ENCODE measurements at places on chromosomes 5 and 9.
A peak's percentile ranks its signal among the peaks of the same experiment; 100 is the strongest.

DNA sequence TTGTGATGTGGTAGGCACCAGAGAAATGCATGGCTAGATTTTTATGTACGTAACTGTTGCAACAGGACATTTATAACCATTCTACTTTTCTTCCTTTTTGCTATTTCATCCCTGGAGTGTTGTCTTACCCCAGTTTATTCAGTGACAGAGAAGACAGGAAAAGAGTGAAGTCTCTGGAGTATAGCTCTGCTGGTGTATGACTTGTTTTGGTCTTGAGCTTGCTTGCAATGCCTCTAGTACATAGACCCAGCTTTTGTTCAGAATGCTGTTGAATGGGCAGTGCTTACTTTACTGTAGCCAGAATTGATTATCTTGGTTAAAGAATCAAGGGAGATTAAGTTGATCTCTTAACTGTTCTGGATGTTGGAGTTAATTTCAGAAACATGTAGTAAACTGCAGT is 94.3 kb downstream of the PBX3 start:
- no peak for DNase-seq

- DNase-seq: no peak
These were observed 36.5 kb upstream of the HSPA9 start for GRCh38 chr5:138611678-138612218.

DNA sequence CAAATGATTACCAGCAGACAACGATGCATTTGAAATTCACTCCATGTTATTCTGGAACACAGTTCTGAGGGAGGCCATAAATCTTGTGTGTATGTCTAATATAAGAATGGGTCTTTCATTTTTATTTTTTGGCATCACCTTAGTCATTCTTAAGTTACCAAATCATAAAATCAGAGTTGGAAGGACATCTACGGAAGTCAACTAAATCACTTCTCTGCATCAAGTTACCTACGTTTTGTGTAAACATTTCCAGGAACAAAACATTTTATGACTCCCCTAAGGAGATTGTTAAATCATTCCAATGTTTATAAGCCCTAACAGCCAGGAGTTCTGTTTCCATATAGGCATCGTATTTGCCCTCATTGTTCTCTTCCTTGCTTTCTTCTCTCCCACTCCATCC is 378.2 kb downstream of the FAM170A start:
- no peak for DNase-seq

DNA sequence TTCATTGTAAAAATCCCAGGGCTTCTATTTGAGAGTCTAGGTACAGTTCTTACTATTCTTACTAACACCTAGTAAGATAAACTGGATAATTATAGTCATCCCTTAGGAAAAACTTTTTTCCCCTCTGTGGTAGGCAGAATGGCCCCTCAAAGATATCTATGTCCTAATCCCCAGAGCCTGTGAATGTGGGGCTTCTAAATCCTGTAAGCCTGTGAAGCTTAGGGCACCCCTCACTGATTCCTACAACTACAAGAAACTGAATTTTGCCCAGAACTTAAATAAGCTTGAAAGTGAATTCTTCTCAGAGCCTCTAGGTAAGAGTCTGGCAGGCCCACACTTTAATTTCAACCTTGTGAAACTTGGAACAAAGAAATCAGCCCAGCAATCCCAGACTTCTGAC is 130.1 kb upstream of the ACOT12 start:
- no peak for DNase-seq

GRCh38 chr5:57175551-57176309 is 1.9 kb downstream of the GPBP1 start:
- peak; percentile 63 for DNase-seq

- no peak for DNase-seq
These were observed 135.1 kb downstream of the PAPPA start for GRCh38 chr9:116288658-116289057.

- DNase-seq: no peak
These were observed 43.6 kb upstream of the CLINT1 start for GRCh38 chr5:157902449-157903116.

DNA sequence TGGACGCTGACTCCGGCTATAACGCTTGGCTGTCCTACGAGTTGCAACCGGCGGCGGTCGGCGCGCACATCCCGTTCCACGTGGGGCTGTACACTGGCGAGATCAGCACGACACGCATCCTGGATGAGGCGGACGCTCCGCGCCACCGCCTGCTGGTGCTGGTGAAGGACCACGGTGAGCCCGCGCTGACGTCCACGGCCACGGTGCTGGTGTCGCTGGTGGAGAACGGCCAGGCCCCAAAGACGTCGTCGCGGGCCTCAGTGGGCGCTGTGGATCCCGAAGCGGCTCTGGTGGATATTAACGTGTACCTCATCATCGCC is 2.1 kb downstream of the PCDHA12 start:
- no peak for DNase-seq

- DNase-seq: no peak
These were observed 11.4 kb upstream of the HAUS6 start for GRCh38 chr9:19113964-19114679.

DNA sequence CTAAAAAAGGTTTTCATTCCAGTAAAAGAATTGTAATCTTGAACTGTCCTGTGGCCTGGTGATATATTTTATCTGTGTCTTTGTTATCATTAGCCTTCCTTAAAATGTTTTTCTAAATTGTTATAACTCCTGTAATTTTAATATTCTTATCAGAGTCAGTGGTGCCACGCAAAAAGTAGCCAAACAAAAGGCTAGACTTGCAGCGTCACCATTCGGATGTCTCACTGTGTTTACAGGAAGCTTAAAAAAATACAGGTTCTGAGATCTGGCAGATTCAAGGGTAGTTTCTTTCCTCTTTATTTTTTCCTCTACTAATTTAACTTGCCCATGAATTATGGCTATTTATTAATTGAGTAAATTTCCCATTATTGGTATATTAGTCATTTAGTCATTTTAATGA is 362.3 kb downstream of the MAT2B start:
- no peak for DNase-seq

GRCh38 chr5:154626876-154627557 is 128.2 kb upstream of the LARP1 start:
- DNase-seq: no peak
